ENCODE measurements at places on chromosomes 2 and 18. TPM values are rescaled to one million over a fixed set of nuclear protein-coding genes. Genes with fewer than 3 reads are reported as not detected.

HTR2B gene
- 1.7 TPM for total RNA-seq

DNA sequence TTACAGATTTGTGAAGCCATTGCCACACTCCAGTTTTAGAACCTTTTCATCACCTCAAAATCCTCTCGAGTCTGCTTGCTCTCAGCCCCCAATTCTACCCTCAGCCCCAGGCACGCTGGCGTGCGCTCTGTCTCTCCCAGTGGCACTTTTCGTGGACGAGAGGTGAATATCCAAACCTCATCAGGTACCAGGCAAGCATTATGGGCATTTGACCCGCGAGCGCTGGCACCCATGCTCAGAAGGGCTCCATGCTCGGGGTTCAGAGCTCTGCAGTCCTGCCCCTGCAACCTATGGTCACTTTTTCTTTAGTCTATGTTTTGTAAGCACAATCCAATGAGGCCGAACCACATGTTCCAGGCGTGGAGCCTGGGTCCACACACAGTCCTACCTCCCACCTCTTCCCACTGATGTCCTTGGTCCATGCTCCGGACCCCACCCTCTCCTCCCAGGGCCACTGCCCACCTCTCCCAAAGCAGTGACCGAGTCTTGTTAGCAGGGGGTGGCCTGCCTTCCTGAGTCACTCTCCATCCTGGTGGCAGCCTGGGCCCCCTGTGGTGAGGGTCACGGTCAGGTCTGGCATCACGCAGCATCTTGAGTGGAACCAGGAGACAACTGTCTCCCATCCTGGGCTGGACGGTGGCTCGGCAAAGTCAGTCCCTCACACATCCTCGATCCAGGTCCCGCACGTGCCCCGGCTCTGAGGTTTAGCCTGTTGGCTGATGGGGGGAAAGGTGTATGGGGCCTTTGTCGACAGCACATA lies 256.9 kb downstream of the NDUFA10 start:
- no peak for DNase-seq

DNA sequence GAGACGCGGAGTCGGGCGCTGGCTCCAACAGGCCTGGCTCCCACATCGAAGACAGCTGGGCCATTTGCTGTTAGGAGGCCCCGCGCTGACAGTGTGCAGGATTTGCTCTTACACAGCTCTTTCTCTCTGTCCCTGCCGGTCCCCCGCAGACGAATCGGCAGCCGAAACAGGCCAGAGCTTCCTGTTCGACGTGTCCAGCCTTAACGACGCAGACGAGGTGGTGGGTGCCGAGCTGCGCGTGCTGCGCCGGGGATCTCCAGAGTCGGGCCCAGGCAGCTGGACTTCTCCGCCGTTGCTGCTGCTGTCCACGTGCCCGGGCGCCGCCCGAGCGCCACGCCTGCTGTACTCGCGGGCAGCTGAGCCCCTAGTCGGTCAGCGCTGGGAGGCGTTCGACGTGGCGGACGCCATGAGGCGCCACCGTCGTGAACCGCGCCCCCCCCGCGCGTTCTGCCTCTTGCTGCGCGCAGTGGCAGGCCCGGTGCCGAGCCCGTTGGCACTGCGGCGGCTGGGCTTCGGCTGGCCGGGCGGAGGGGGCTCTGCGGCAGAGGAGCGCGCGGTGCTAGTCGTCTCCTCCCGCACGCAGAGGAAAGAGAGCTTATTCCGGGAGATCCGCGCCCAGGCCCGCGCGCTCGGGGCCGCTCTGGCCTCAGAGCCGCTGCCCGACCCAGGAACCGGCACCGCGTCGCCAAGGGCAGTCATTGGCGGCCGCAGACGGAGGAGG lies 3.5 kb downstream of the GDF7 start:
- DNase-seq = no peak

IL1RN gene
- total RNA-seq = not detected

- DNase-seq = no peak
These were observed 8.3 kb upstream of the RPS7 start for GRCh38 chr2:3566806-3567205.

GRCh38 chr18:55123361-55123760 lies 164.1 kb upstream of the CCDC68 start:
- DNase-seq = no peak

TMEM178A gene
- total RNA-seq = 0.10 TPM

BMP10 gene
- total RNA-seq = not detected

DNA sequence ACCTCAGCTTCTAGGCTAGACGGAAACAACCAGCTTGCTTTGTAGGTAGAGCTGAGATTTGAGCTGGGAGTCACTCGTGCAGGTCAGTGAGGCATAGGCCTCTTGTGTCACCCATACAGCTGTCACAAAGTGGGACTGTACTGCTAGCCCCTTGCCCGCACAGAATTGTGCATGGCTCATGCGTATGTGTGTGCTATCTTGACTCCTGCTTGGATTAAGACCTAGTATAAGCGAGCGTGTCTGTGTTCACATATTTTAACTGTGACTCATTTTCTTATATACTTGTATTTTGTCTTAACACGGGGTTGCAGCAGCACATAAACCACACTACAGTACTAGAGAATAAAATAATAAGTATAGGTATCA lies 20.1 kb downstream of the CEP68 start:
- peak; percentile 30 for DNase-seq

ABCG5 gene
- total RNA-seq = not detected

- no peak for DNase-seq
These were observed 9.7 kb upstream of the SLC39A10 start for GRCh38 chr2:195647302-195647701.

- no peak for DNase-seq
These were observed 44.2 kb downstream of the DPYSL5 start for GRCh38 chr2:26892133-26892532.

GRCh38 chr2:55487686-55488085 lies 31.8 kb upstream of the CFAP36 start:
- no peak for DNase-seq

- DNase-seq = peak; percentile 39
These were observed 22.4 kb downstream of the CRYGD start for GRCh38 chr2:208101716-208102631.

DNA sequence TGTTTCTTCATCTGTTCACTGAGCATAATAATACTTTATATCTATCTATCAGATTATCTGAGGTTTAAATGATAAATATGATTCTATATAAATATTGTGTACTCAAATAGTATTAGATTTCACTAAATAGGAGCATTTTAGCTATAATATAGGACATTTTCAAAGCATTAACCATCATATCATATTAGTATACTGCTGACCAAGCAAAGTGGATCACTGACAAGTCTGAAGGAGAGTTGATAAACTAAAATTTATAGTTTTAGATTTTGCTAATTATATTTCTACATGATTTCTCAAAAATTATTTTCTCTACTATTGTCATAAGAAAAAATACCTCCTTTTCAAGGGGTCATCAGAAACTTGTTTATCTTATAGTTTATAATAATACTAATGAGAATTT lies 937.8 kb upstream of the LRATD1 start:
- DNase-seq = no peak

DNA sequence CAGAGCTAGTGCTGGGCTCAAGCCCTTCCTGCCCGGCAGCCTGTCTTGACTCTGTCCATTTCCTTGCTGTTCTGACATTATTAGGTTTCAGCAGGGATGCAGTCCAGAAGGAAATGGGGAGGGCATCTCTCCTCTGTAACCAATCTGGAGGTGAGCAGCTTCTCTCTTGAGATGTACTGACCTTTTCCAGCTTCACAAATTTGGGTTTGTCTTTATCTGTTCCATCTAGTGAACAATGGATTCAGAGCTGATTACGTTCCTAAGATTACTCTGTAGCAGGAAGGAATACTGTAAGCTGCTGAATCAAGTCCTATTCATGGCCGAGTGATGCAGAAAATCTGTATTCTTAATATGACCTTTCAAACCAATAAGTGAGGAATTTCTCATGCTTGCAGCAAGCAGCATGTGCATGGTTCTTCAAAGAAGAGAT lies 11.0 kb downstream of the PLA2R1 start:
- no peak for DNase-seq

LRP1B gene
- not detected for total RNA-seq

- DNase-seq = no peak
These were observed 260.3 kb downstream of the HDAC4 start for GRCh38 chr2:239140346-239141020.

DNA sequence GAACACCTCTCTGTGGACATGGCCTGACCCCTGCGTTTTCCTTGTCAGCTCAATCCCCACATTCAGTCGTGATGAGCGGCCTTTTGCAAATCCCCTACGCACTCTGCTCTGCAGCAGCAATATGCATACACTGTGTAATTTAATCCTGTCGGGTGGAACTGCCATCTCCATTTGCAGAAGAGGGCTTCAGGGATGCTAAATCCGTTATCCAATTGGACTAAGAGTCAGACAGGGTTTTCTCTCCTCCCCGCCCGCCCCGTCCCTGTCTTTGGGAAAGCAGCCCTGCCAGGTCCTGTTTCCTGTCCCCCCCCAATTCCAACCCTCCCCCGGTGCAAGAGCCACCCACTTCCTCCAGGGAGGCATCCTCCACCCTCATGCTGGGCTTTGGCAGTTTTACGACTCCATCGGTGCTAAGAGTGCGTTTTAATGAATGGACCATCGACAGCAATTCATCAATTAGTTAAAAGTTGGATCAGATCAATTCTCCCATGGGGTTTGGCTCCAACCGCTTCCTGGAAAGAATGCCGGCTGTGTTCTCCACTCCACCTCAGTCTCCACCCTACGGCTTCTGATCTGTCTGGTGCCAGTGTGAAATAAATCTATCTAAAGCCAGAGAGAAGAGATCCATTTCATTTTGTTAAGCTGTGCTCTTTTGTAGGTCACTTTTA lies 53.5 kb upstream of the ASAP2 start:
- DNase-seq = no peak

DNA sequence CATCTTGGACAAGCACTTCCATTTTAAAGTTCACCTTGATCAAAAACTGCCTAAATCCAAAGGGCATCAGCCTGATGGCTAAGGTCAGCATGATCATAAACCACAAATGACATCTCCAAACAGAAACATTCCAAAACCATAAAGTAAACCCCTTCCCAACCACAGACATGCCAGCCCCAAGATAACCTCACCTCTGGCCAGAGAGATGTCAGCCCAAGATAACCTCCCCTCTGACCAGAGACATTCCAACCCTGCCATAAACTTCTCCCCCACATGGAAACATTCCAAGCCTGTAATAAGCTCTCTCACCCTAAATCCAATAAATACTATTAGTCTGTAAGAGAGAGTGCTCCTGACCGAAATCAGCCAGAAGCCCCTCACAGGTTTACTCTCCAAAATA lies 18.6 kb upstream of the MARCO start:
- peak; percentile 17 for DNase-seq

DNA sequence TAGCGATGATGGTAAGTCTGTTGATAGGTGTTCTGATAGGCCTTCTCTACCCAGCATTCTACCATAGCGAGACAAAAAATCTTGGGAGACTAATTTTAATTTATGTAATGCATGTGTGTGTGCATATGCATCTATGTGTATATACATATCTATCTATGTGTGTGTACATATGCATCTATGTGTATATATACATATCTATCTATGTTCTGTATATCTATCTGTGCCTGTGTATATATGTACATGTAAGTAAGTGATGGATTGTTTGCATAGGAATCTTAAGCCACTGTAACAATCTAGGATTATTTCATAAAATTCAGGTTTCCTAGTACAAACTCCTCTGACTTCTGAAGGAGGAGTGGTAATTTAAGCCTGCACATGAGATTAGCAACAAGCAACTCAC lies 197.2 kb upstream of the PXDN start:
- DNase-seq = no peak

IL18R1 gene
- total RNA-seq = 0.10 TPM

DNA sequence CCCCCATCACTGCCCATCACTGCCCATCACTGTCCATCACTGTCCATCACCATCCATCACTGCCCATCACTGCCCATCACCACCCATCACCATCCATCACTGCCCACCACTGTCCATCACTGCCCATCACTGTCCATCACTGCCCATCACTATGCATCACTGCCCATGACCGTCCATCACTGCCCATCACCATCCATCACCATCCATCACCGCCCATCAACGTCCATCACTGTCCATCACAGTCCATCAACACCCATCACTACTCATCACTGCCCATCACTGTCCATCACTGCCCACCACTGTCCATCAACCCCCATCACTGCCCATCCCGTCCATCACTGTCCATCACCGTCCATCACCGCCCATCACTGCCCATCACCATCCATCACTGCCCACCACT lies 57.8 kb upstream of the OTOS start:
- no peak for DNase-seq

TMEM200C gene
- total RNA-seq = not detected

DNA sequence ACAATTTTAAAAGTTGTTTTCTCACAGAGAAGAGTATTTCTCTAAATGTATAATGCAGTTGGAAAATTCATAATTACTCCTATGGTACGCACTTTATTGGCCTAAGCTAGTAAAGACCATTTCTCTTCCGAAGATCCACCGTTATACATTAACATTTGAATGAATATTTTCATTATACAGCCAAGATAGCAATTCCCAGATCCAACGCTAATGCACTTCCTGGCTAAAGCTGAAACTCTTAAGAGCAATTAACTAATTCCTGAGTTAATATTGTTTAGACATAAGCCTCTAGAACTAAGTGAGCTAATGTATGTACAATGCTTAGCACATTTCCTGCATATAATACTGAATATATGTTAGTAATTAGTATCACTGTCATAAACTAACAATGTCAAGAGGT lies 56.2 kb downstream of the PDK1 start:
- DNase-seq = no peak

DNA sequence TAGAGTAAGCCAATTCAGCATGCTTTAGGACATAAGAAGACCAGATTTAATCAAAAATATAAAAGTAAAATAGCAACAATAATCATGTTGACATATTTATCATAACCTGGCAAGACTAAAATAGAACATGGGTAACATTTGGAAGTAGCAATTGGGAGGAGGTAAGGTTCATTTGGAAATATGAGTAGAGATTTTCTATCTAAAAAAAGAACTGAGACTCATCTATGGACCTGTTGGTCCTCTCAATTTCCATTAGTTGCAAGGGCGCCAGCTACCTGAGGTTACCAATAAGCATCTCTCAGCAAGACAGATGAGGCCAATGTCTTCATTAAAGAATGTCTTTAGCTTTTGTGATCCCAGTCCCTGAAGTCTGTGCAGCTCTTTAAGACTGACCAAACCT lies 196.0 kb downstream of the IRS1 start:
- no peak for DNase-seq
